Ecto neural progenitor cell (in vitro differentiated cells): ENCODE measurements at places on chromosomes 1 and 21.

GRCh38 chr1:56533197-56533596 is 46.2 kb downstream of the PLPP3 start:
- no peak for DNase-seq

DNA sequence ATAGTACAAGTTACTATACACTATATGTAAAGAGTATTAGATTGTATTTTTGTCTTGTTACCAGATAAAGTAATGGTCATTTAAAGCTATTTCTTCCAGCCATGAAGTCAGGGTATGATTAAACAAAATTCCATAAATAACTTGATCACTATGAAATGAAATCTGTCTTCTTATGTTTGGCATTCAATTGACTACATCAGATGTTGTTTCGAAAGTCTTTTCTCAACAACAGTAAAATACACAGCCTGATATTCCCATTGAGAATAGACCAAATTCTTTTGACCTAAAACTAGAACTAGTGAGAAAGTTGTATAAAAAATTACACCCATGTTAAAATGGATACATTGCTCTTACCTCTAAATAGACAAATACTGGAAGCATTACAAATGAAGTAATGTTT is 134.6 kb upstream of the ADAMTS5 start:
- no peak for DNase-seq

DNA sequence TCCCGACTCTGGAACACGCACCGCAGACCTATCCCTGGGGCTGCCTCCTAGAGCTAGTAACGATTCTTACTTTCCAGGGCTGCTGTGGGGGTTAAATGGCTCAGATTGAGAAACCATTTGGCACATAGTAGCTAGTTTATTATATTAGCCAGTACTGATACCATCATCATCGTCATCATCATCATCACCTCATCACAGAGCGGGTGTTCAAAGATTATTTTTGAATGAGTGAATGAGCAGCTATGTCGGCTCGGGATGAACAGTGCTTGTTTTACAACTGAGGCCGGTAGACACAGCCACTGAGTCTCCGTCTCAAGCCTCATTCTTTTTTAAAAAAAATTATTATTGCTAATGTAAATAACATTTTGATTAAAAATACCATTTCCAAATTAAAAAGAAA is 13.5 kb upstream of the AJAP1 start:
- no peak for DNase-seq

- DNase-seq, result no peak
Measured at GRCh38 chr21:38121888-38122720, 134.7 kb upstream of the KCNJ15 start.

GRCh38 chr1:185325413-185325812 is 8.4 kb upstream of the IVNS1ABP start:
- DNase-seq, result no peak
